ENCODE measurements at places on chromosomes 13 and 19.

- DNase-seq = no peak
These were observed 718.6 kb downstream of the DACH1 start for GRCh38 chr13:71148396-71148795.

GRCh38 chr19:29499261-29499920, 26.4 kb upstream of the VSTM2B start:
- DNase-seq = no peak

DNA sequence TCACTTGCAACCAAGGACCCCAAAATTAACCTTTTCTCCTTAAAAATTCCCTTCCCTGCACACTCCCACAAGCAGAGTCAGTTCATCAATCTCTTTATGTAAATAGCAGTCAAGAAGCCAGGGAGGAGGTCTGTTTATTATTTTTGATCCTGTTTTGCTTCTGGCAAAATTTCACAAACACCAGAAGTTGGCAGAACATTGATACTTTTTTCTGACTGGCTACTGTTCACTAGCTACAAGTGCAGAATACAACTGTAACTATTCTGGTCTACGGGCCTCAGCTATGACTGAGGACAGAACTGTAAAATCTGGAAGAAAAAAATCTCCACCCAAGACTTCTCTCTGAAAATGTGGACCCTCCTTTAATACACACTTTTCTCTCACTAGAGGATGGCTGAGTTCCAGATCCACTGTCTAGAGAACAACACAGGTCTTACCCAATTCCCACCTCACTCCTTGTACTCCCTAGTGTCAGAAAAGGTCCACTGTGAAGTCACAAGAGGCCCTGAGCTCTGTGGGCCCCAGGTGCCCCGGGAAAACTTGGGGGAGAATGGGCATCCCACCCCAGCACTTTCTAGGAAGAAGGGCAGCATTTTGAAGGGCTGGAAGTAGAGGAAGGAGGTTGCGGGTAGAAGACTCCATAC, 14.5 kb downstream of the STARD13 start:
- DNase-seq = no peak

DNA sequence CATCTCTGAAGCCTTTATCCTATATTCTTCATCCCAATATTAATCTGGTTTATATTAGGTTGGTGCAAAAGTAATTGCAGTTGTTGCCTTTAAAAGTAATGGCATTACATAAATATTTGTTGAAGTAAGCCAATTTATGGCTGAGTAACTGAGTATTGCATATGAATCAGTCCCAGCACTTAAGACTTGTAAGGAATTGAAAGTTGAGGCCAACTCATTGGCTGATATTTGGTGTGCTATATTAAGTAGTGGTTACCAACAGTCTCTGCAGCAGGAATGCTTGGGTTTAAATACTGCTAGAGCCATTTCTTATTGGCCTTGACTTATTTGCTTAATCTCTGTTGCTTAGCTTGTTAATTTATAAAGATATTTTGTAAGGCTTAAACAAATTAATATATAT, 460.7 kb downstream of the GPC6 start:
- DNase-seq = no peak

DNA sequence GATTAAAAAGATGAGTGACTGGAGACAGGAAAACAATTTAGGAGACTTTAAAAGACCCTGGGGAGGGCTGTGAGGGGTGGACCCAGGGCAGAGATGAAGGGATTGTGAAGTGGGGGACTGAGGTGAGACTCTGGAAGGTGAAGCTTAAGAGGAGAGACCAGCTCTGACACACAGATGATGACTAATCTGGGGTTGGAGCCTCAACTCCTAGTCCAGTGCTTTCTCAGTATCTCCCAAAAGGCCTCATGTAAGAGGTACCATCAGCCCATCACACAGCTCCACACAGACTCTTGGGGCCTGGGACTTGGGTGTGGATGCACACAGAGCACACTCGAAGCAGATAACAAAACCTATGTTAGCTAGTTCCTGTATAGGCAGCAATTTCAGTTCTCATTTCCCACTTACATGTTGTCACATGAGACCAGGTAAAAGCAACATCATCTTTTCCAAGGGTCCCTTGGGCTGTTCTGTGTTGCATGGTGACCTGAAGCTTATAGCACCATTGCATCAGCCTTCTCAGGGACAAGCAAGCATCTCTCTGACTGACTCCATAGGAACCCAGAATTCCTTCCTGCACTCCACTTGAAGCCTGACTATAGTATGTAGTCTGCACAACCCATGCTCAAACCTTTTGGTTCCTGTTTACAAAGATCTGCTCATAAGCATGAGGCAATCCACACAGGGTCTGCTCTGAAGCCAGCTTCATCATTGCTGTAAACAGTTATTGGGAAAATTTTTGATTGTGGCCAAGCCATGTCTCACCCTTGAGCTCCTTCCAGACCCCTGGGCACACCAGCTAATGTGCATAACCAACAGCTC, 88.6 kb upstream of the MYCBP2 start:
- no peak for DNase-seq

GRCh38 chr13:33410619-33411018, 125.1 kb upstream of the STARD13 start:
- DNase-seq = no peak

GRCh38 chr13:48210178-48210577, 22.8 kb upstream of the ITM2B start:
- DNase-seq = no peak

- DNase-seq = no peak
These were observed 29.5 kb downstream of the SLC25A15 start for GRCh38 chr13:40818926-40819325.

- peak; percentile 63 for DNase-seq
These were observed 718 bp downstream of the CDK8 start for GRCh38 chr13:26254583-26255111.

DNA sequence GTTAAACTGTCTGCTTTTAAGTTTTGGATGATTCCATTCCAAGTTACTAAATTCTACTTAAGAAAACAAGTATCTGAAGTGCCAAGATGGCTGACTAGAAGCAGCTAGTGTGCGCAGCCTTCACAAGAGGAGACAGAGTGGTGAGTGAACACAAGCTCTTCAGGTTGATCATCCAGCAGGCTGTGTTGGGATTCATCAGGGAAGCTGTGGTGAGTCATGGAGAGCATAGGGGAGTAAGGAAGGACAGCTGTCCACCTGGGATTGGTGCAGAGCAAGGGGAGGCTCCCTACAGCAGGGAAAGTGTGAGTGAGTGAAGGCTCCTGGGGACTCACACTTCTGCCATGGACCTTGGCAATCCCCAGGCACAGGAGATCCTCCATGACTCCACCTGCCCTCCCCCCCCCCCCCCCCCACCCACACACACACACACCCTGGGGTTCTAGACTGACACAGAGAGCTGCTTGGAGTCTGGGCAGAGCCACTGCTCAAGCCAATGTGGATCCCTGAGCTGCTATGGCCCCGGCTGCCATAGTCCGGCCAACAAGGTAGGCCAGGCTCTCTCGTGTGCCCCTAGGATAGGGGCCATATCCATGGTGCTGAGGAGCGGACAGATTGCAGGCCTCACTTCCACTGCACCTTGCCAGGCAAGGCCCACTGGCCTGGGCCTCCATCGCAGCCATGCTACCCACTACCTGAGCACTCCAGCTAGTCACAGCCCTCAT, 23.5 kb downstream of the SLC25A15 start:
- no peak for DNase-seq

DNA sequence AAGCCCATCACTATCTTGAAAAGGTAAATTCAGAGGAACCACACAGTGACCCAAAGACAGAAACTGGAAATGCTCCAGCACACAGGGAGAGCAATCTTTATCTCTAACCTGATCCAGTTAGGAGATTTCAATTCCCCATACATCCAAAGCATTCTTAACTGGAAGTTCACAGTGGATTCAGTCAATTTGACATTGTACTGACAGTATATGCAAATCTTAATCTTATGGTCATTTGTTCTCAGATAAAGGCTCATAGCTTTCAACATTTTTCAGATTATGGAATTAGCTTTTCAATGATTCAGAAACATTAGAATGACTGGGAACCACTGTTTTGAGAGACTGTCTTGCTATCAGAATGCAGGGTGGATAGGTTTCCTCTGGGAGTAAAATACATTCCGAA, 1455.6 kb downstream of the OLFM4 start:
- no peak for DNase-seq

GRCh38 chr13:82356667-82357410, 1525.4 kb downstream of the SLITRK1 start:
- no peak for DNase-seq

- DNase-seq = peak; percentile 52
These were observed 11.5 kb upstream of the CCDC97 start for GRCh38 chr19:41298348-41298964.

- DNase-seq = peak; percentile 44
These were observed 4.8 kb downstream of the STK24 start for GRCh38 chr13:98571955-98572662.

DNA sequence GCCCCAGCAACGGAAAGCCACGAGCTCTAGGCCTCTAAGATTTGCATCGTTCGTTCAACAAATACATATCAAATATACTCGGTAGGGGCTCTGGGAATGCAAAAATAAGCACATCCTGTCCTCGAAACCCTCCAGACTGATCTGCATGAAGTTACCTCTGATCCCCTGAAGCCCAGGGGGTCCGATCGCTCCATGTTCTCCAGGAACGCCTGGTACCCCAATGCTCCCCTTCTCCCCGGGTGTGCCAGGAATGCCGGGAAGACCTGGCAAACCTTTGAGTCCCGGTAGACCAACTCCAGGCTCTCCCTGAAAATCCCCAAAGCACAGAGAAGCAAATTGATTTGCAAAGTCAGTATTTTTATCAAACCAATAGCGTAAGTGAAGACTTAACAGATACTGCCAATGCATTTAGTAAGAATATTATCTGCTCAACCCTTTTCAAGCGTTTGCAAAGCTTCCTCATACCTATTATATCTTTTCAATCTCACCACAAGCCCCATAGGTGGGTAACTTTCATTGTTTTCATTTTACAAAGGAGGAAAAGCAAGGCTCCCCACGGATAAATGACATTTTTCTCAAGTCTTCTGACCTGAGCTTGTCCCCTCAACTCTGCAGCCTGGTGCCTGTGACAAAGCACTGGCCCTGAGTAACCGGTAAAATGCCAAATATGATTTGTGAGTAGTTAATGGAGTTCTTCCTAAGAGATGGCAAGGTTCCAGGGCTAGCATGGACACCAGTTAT, 127.7 kb downstream of the COL4A1 start:
- DNase-seq = no peak

- DNase-seq = no peak
These were observed 70.0 kb downstream of the CHST8 start for GRCh38 chr19:33691736-33692135.

DNA sequence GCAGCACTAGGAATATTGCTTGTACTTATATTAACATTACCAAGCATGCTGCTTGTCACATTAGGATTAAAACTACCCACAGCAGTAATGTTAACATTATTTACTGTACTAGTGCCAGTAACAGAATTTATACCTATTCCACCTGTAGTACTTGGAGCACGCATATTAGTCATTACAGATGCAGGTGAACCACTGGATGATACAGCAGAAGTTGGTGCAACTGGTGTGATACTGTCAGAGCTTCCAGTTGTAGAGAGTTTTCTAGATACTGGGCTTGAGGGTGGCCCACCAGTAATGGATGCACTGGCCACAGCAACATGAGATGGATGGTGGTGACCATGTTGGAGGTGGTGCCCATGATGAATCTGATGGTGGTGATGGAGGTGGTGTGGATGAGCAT, 1.1 kb downstream of the TSC22D1 start:
- DNase-seq = no peak

DNA sequence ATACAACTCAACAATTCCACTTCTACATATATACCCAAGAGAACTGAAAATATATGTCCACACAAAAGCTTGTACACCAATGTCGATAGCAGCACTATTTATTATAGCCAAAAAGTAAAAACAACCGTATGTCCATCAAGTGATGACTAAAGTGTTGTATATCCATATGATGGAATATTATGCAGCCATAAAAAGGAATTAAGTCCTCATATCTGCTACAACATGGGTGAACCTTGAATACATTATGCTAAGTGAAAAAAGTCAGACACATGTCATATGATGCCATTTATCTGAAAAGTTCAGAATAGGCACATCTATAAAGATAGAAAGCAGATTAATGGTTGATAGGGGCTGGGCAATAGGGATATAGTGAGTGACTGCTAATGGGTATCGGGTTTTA, 204.5 kb downstream of the KCNRG start:
- no peak for DNase-seq

DNA sequence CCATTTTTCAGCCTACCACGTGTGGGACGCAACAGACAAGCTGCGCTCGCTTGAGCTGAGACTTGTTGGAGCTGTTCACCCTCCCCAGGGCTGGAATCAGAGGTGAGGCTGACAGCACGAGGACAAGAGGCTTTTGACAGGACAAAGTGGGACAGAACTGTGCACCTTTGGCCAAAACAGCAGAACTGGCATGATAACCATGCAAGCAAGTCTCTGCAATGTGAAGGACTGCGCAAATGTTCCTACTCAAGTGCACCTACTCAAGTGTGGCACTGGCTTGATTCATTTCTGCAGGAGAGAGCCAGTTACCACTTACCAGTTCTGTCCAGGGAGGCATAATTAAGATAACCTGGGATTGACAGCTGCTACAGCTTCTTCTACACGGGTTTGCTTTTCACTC, 62.2 kb upstream of the TM9SF2 start:
- DNase-seq = no peak

- DNase-seq = no peak
These were observed 22.7 kb upstream of the TMEM255B start for GRCh38 chr13:113736258-113736731.

- no peak for DNase-seq
These were observed 1.1 kb downstream of the STK24 start for GRCh38 chr13:98575904-98576199.

GRCh38 chr13:29481603-29482002, 113.9 kb downstream of the SLC7A1 start:
- no peak for DNase-seq

- DNase-seq = no peak
These were observed 71.7 kb upstream of the VSTM2B start for GRCh38 chr19:29454109-29454508.

GRCh38 chr19:18193388-18194180, 566 bp downstream of the MPV17L2 start:
- DNase-seq = peak; percentile 35

DNA sequence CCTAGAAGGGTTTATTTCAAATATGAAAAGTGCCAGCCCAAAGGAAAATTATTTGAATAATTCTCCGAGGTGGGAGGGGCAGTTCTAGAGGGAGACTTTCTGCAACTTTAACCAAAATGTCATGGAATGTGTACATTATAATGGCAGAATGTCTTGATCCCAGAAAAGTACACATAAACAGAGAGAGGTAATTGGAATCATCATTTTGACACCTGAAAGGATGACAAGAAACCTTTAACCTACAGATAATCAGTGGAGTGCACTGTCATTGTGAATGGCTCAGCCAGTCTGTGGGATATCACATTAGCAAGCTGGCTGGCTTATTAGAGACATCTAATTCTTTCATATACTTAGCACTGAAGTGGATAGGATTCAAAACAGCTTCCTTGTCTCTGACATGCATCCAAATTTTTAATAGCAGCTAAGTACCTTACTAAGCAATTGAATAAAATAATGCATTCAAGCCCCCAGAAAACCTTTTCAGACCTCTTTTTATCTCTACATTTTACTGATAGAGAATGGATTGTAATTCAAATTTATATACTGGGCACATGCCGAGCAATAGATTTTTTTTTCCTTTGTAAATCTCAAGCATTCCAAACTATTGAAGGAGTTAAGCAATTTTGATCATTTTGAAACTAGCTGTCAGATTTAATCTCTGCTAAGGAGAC, 468.6 kb downstream of the COG6 start:
- DNase-seq = no peak

Data from stimulated activated CD8-positive, alpha-beta memory T cell treated with anti-CD3 and anti-CD28 coated beads, Interleukin-4, amount 100 ng/mL, for 48 hours (primary cell).